Activated CD8-positive, alpha-beta memory T cell treated with anti-CD3 and anti-CD28 coated beads for 1 hour (primary cell): ENCODE measurements at places on chromosomes 2 and 18.

DNA sequence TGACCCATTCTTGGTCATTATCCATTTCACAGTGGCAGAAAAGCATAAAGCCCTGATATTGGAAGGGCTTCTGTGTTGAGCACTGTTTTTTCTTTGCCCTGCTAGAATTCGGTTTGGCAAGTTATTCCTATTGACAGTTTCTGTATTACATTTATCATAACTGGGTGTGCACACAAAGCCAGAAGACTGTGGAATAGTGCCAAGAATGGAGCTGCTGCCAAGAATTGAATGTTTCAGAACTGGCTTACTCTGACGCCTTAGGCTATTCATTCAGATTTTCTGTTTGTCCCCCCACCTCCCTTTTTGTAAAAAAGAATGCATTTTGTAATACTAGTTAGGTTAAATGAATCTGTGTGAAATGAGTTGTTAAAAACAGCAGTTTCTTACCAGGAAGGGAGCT is 12.7 kb downstream of the KDM3A start:
- DNase-seq = no peak

DNA sequence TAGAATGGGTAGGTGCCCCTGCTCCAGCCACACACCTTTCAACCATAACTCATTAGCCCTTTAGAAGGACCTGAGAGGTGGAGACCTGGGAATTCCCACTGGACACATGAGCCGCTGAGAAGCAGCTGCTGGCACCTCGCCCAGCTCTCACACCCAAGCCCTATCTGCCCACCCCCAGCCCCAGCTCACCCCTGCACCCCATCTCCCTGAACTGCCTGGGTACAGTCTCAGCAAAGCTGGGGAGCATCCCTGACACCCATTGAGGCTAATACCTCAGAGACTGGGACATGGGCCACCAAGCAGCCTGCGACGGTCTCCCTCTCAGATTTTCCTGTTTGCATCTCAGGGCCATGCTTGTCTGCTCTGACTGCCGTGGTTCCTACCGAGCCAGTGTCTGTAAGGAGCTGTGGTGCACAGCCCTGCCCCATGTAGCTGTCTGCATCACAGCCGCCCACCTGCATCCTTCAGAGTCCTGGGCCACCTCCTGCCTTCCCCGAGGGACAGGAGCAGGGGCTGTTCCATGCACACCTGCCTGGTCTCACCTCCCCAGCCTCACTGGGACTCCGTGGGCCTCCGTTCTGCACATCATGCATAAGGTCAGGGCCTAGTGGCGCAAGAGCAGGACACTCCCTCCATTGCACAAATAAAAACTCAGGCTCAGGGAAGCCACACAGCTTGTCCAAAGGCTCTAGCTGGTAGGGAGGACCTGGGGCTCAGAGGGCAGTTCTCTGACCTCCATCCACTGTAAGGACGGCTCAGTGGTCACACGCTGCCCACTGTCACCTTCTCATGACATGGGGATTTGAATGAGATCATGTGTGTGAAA is 90.0 kb downstream of the SEPTIN10 start:
- DNase-seq = no peak

DNA sequence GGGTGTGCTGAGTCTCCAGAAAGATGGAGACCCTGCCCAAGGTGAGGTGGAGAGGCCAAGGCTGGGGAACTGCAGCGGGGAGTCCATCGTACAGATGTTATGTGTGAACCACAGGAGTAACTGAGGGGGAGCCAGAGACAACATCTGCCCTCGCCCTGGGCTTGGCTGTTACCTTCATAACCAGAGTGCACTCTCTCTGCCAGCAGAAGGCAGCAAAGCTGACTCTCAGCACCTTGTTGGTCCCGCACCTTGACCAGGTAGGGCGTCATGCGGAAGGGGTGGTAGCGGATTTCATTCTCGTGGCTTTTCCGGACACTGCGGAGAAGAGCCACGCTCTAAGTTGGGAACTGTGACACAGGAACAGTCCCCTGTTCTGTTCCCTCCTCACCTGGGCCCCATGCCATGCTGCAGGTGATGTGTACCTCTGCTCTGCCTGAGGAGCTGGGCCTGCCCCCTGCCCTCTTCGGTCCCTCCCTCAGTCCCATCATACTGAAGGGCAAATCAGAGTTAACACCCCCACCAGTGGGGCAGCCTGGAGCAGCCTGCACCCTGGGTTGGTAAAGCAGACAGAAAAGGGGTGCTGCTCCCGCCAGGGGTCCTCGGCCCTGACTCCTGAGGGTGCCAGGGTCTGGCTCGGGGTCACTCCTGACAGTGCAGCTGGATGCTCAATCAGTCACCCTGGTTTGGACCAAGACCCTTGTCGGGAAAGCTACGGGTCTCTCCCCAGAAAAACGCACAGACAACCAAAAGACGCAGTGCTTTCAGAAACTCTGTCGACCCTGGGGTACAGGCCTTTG is 20.3 kb downstream of the PER2 start:
- DNase-seq = no peak

DNA sequence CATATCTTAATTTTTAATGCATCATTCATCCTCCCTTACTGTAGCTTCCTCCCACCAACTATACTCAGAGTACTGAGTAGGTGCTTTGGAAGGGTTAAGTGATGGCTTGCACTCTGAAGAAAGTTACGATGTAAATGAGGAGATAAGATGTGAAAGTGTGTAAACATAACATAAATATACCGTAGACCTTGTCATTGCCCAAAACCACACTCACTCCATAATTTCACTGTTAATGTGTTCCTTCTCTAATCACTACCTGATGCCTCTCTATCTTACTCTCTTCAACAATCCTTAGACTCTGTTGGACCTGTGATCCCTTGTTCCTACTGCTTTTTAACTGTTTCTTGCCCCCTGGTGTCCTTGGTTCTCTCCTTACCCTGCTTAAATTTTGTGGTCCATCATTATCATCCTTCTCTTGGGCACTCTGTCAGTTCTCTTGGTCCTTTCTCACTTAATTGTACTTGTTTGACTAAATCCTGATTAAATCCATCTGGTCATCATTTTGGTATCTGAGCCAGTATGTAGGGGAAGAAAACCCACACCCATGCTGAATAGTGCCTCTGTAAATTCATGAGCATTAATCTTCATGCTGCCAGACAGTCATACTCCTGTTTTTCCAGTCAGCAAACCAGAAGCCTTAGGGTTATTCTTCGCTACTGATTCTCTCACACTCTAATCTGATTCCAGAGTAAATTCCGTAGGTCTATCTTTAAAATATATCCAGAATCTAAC is 45.0 kb downstream of the PMS1 start:
- DNase-seq = no peak
